Hindlimb muscle (tissue), 1 donor: ENCODE measurements at places on chromosomes 4 and X.
A peak's percentile ranks its signal among the peaks of the same experiment; 100 is the strongest.

GRCh38 chrX:77731821-77732419 is 54.1 kb downstream of the ATRX start:
- peak; percentile 0 for DNase-seq

DNA sequence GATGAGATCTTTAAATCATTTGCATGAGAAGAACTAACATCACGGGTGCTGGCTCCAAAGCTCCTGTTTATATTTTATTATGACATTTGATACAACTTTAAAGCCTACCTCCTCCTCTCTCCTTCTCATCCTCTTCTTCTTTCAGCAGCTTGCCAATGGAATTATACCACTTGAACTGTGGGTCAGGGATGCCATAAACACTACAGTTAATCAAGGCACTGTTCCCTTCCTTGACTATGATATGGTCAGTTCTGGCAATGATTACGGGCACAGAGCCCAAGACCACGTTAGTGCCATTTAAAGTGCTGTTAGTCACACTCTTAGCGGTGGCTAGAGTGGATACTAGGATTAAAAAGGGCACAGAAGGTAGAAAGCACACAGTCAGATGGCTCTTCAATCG is 20.7 kb downstream of the MFAP3L start:
- DNase-seq = no peak

DNA sequence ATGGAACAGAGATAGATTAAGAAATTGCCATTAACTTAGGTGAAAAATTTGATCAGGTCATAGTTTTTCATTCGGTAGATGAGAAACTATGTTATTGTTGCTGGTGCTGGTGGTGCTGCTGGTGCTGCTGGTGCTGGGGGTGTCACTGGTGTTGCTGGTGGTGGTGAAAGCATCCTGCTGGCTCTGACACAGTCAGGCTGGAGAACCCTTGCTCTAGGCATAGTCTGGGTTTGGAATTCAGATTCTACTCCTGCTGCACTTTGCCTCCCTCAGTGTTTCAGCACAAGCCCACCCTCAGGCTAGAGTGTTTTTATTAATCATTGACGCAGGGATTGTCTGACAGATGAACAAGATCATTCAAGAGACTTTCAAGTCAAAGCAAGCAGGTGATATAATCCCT is 80.2 kb downstream of the USP46 start:
- no peak for DNase-seq

DNA sequence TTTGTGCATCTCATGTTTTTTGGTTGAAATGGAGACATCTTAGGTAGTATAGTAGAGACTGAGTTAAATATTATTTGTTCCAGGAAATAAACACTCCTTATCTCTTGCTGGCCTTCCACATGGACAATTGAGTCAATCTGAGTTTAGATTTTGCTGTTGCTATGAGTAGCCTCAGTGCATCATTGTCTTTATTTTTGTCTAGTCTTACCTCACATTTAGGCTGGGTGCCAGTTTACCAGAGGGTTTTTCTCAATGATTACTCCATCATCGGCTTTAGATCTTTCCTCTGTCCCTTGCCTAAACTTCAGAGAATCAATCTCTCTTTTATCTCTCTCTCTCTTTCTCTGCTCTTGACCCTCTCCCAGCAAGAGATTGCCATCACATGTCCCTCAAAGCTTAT is 73.6 kb downstream of the GABRB1 start:
- no peak for DNase-seq

DNA sequence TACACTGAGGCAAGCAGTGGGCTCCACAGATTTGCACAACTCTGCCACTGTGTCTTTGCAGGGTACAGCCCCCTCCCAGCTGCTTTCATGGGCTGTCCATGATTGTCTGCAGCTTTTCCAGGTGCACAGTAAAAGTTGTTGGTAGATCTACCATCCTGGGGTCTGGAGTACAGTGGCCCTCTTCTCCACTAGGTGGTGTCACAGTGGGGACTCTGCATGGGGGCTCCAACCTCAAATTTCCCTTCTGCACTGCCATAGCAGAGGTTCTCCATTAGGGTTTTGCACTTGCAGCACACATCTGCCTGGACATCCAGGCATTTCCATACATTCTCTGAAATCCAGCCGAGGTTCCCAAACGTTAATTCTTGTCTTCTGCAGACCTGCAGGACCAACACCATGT is 1002.3 kb downstream of the FAM133A start:
- DNase-seq = no peak
